Activated CD4-positive, alpha-beta T cell treated with anti-CD3 and anti-CD28 coated beads, Interleukin-2, amount 10 ng/mL, durations not matched to agents 24 days and 14 days (primary cell): ENCODE measurements at places on chromosomes 12 and 14. TPM values are rescaled to one million over a fixed set of nuclear protein-coding genes. Genes with fewer than 3 reads are reported as not detected.

DNA sequence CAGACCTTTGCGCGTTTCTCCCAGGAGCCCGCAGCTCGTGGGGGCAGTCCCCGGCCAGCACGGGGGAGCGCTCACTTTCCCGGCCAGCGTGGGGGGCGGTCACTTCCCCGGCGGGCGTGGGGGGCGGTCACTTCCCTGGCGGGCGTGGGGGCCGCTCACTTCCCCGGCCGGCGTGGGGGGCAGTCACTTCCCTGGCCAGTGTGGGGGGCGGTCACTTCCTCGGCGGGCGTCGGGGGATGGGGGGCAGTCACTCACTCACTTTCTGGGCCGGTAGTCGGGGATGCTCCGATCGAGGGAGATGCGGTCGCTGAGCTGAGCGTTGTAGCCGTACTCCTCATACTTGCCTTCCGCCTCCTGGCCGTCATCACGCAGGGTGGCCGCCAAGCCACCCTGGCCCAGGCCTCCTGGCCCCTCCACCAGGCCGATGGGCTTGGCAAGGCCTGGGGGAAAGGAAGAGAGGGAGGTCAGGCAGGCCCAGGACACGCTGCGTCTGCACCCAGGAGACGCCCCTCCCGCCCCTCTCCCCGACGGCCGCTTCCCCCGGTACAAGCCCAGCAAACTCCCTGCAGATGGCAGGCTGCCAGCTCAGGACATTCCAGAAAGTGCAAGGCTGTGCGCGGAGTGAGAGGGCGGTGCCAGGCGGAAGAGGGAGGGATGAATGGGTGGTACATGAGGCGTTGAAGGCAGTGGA lies 43.3 kb downstream of the GALNT9 start:
- no peaks in the 10 kb centered on the region for H3K36me3 ChIP-seq
- peaks cover 18% of the 10 kb centered on the region for H3K27me3 ChIP-seq
- no peak for DNase-seq
- H3K4me3 ChIP-seq, result no peak overlapping the region
- H3K4me1 ChIP-seq, result no peaks in the 10 kb centered on the region

- H3K4me3 ChIP-seq, result no peak overlapping the region
- DNase-seq, result no peak
- H3K27ac ChIP-seq, result no peak overlapping the region
- peaks cover 21% of the 10 kb centered on the region for H3K27me3 ChIP-seq
Measured at GRCh38 chr12:69649529-69649928, 38.8 kb upstream of the LRRC10 start.

DNA sequence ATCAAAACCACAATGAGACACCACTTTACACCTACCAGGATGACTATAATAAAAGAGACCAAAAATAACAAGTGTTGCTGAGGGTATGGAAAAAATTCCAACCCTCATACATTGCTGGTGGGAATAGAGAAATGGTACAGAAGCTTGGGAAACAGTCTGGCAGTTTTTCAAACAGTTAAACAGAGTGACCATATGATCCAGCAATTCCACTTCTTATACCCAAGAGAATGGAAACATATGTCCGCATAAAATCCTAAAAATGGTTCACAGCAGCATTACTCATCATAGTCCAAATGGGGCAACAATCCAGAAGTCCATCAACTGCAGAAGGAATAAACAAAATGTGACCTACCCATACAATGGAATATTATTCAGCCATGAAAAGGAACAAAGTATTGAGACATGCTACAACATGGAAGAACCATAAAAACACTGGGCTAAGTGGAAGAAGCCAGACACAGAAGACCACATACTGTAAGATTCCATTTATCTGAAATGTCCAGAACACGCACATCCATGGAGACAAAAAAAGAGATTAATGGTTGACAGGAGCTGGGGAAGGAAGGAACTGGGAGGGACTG lies 44.5 kb downstream of the CHGA start:
- no peak for DNase-seq
- H3K4me3 ChIP-seq, result no peak overlapping the region
- H3K36me3 ChIP-seq, result no peaks in the 10 kb centered on the region
- no peak overlapping the region for H3K27ac ChIP-seq
- H3K4me1 ChIP-seq, result no peaks in the 10 kb centered on the region
- no peaks in the 10 kb centered on the region for H3K27me3 ChIP-seq

- no peak overlapping the region for H3K27ac ChIP-seq
- no peak for DNase-seq
- no peak overlapping the region for H3K4me3 ChIP-seq
- H3K27me3 ChIP-seq, result peaks cover 4% of the 10 kb centered on the region
- H3K36me3 ChIP-seq, result no peaks in the 10 kb centered on the region
Measured at GRCh38 chr12:101634724-101635123, 40.0 kb downstream of the MYBPC1 start.

DNA sequence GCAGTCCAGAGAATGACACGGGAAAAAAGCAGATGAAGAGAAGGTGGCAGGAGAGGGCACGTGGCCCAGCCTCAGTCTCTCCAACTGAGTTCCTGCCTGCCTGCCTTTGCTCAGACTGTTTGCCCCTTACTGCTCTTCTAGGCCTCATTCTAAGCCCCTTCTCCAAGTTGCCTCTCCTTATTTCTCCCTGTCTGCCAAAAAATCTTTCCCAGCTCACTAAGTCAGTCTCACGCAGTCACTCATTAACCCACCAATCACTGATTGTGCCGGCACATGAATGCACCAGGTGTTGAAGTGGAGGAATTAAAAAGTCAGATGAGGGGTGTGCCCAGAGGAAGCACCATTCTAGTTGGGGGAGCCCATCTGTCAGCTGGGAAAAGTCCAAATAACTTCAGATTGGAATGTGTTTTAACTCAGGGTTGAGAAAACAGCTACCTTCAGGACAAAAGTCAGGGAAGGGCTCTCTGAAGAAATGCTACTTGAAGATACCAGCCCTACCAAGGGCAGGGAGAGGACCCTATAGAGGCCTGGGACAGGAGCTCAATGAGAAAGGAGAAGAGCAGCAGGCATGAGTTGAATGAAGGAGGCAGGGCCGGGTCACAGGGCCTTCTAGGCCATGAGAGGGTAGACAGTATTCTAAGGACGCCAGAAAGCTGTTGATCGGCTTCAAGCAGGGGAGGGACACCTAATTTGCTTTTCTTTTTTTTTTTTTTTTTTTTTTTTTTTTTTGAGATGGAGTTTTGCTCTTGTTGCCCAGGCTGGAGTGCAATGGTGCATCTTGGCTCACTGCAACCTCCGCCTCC lies 40.9 kb downstream of the DAD1 start:
- H3K4me1 ChIP-seq, result peaks cover 92% of the 10 kb centered on the region
- H3K27ac ChIP-seq, result peak overlapping the region; percentile 93
- no peaks in the 10 kb centered on the region for H3K27me3 ChIP-seq
- H3K4me3 ChIP-seq, result peak overlapping the region; percentile 84
- DNase-seq, result no peak

DNA sequence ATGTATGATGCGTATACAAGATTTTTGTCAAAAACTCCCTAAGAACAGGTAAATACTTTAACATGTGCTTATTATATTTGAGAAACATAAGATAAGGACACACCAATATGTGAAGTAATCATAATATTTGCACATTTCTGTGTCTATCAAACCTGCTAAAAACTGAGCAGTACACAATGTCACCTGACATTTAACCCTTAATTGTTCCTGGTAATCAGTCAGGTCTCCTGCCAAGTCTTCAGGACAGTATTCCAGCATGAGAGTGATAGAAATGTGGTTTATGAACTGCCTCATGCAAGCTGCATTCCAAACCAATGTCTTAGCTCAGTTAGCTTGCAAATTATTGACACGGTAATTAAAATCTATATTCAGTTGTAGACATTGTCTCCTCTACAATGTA lies 4.2 kb downstream of the SOX5 start:
- no peak overlapping the region for H3K27ac ChIP-seq
- H3K36me3 ChIP-seq, result no peaks in the 10 kb centered on the region
- no peaks in the 10 kb centered on the region for H3K4me1 ChIP-seq
- DNase-seq, result no peak

GRCh38 chr12:125049093-125049458 lies 16.2 kb upstream of the AACS start:
- peaks cover 4% of the 10 kb centered on the region for H3K4me1 ChIP-seq
- H3K36me3 ChIP-seq, result no peaks in the 10 kb centered on the region
- DNase-seq, result no peak

DNA sequence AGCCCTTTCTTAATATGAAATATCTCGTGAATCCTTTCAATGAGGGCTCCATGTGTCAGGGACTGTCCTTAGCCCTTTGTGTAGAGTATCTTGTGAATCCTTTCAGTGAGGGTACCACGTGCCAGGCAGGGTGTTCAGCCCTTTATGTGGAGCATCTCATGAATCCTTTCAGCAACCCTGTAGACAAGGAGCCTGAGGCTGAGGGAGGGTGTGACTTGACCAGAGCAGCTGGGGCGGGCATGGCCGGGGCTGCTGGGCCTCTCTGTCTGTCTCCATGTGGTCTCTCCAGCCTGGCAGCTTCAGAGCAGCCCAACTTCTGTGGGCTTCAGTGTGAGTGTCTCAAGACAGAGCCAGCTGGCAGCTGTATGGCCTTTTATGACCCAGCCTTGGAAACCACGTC lies 140.2 kb downstream of the AACS start:
- H3K27me3 ChIP-seq, result peaks cover 11% of the 10 kb centered on the region
- DNase-seq, result no peak
- no peak overlapping the region for H3K4me3 ChIP-seq
- no peak overlapping the region for H3K27ac ChIP-seq
- no peaks in the 10 kb centered on the region for H3K36me3 ChIP-seq

DNA sequence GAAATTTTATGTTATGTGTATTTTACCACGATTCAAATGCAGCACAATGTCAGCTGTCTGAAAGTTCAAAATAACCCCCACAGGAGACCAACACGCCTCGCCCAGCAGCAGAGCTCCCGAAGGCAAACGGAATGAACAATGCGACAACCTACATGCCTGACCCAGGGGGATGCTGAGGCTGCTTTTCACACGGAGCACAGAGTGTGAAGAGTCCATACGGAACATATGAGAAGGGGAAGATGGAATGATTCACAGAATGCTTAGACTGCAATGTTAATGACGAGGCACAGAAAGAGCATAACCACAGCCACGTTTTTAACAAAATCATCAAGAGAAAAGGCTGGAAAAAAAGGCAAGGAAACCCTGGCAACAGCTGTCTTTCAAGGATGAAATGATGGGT lies 22.6 kb downstream of the ZFYVE21 start:
- peaks cover 3% of the 10 kb centered on the region for H3K36me3 ChIP-seq
- H3K4me1 ChIP-seq, result no peaks in the 10 kb centered on the region
- no peak for DNase-seq
- H3K27me3 ChIP-seq, result no peaks in the 10 kb centered on the region
- no peak overlapping the region for H3K4me3 ChIP-seq
- H3K27ac ChIP-seq, result no peak overlapping the region

GRCh38 chr14:66435683-66436082 lies 50.5 kb upstream of the CCDC196 start:
- no peak overlapping the region for H3K4me3 ChIP-seq
- H3K27me3 ChIP-seq, result peaks cover 1% of the 10 kb centered on the region
- H3K36me3 ChIP-seq, result no peaks in the 10 kb centered on the region
- H3K27ac ChIP-seq, result no peak overlapping the region

DNA sequence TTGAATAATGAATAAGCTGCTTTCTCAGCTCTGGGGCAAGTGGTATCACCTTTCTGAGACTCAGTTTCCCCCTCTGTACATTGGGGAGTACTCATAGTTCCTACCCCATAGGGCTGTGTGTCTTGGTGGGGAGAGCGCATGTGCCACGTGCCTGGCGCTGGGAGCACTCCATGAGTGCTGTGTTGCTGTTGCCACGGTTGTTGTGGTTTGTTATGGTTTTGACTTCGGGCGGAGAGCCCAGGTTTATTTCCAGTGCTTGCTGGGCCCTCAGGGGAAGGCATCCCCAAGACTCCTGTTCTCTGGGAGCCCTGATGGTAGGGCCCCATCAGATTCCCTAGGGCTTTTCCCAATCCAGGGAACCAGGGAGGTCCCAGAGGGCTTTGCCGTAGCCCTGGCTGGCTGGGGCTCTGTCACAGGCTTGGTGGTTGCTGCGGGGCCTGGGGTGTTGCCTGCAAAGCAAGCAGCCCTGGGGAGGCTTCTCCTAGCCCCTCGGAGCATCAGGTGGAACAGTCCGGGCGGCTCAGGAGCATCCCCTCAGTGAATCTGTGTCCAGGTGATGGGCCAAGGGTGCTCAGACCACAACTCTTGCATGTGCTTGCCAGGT lies 18.6 kb downstream of the SH2B3 start:
- H3K27me3 ChIP-seq, result no peaks in the 10 kb centered on the region
- peaks cover 46% of the 10 kb centered on the region for H3K4me1 ChIP-seq
- H3K27ac ChIP-seq, result peak overlapping the region; percentile 85
- DNase-seq, result no peak
- peaks cover 41% of the 10 kb centered on the region for H3K36me3 ChIP-seq

DNA sequence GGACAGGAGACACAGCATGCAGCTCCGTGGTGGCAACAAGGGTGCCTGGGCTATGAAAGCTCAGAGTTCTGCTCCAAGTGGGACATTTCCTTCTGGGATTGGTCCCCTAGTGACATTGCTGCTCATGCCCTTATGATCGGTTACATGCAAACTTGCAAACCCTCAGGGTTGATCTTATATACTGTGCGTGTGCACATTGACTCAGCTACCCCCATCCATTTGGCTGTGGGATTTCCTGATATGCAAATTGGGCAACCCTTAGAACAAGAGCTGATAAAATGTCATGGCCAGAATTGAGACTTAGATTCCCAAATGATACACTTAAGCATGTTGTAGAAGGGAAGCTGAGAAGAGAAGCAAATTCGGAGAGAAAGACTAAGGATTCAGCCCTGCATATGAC lies 72.8 kb upstream of the BDKRB2 start:
- H3K4me3 ChIP-seq, result no peak overlapping the region
- no peaks in the 10 kb centered on the region for H3K36me3 ChIP-seq
- peaks cover 4% of the 10 kb centered on the region for H3K27me3 ChIP-seq
- H3K4me1 ChIP-seq, result no peaks in the 10 kb centered on the region

DNA sequence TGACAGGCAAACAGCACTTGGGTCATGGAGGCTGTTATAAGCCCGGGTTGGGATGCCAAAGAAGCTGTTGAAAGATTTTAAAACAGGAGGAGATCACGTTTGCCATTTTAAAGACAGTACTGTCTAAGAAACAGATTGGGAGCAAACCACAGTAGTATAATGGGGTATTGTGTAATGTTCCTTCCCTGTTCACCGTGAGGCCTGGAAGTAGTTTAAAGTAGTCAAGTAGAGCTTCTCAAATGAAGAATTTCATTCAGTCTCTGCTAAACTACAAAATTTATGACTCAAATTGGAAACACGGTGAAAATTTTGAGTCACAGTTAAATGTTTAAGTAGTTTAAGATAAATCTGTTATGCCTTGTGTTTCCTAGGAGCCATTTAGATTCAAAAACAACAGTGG lies 35.8 kb downstream of the ATP2A2 start:
- H3K27me3 ChIP-seq, result no peaks in the 10 kb centered on the region
- peaks cover 41% of the 10 kb centered on the region for H3K4me1 ChIP-seq
- H3K36me3 ChIP-seq, result peaks cover 37% of the 10 kb centered on the region
- H3K4me3 ChIP-seq, result no peak overlapping the region
- no peak for DNase-seq
- H3K27ac ChIP-seq, result peak overlapping the region; percentile 75

GRCh38 chr12:100967189-100967588 lies 172.6 kb downstream of the ANO4 start:
- H3K27me3 ChIP-seq, result no peaks in the 10 kb centered on the region
- H3K36me3 ChIP-seq, result no peaks in the 10 kb centered on the region
- no peak overlapping the region for H3K4me3 ChIP-seq
- H3K27ac ChIP-seq, result no peak overlapping the region

Gene ADAM20
- total RNA-seq, result 0.19 and 0.44 TPM in 2 replicates

Gene INSM2
- not detected in 2 replicates for total RNA-seq

Gene STXBP6
- not detected in 2 replicates for total RNA-seq
